NCI-H1092 treated with DMSO at 0.1 percent for 48 hours (cell line): ENCODE measurements at places on chromosomes 2 and 18.

DNA sequence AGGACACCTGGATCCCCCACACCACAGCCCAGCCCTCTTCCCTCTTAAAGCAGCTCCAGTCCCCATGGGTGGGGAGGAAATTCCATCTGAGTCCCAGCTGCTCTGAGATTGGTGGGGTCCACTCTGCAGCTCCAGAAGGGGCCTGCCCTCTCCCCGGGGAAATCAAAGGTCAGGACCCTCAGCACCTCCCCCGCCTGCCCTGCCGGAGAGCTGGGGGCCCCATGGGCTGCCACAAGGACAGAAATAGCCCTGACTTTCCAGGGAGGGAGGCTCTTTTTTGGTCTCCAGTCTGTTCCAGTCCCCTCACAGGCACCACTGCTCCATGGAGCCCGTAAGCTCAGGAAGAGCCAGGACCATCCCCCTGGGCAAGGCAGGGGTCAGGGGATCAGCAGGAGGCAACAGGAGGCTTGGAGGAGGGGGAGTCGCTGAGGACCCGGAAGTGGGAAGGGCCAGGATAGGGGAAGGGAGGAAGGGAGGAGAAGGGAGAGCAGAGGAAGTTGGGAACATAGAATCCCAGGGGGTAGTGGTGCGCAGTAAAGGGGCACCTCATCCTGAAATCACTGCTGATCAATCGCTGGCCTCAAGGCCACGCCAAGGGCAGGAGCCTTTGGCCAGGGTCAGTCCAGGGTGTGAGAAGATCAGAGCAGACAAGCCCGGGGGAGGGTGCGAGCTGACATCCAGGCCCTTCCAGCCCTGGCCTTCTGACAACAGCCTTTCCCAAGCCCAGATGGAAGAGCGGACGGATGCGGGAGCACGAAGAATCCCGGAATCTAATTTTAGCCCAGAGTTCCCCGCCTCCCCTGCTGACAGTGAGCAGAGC, 7.6 kb downstream of the ADRA2B start:
- DNase-seq: no peak

- no peak for DNase-seq
Measured at GRCh38 chr2:85216927-85217326, 83.7 kb downstream of the TCF7L1 start.

DNA sequence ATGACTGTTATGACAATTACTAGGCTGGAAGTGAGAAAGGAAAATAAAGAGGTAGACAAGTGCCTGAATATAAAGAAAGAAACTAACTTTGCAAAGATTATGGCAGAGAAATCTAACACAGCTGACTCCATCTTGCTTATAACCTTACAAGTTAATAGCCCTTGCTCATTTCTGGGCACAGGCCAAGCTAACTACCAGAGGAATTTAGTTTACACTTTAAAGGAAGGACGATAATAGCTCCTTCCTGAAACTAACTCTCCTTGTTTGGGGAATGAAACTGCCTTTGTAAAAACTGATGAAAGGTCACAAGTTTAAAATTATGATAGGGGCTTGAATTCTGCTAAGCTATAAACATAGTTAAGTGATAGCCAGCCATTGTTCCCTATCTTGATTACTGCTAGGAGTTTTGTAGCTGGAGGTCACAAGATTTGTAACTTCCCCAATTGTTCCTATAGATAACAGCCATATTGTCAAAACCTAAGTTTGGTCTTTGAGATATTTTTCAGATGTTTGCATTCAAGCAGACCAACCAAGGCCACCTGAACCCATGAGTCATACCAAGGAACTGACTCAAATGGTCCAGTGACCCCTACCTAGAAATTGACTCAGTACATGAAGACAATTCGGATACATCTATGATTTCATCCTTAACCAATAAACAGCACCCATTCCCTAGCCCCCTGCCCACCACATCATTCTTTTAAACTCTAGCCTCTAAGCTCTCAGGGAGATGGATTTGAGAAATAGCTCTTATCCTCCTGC, 209.2 kb upstream of the LRATD1 start:
- no peak for DNase-seq

GRCh38 chr2:65595630-65596029, 163.2 kb upstream of the SPRED2 start:
- DNase-seq: no peak

DNA sequence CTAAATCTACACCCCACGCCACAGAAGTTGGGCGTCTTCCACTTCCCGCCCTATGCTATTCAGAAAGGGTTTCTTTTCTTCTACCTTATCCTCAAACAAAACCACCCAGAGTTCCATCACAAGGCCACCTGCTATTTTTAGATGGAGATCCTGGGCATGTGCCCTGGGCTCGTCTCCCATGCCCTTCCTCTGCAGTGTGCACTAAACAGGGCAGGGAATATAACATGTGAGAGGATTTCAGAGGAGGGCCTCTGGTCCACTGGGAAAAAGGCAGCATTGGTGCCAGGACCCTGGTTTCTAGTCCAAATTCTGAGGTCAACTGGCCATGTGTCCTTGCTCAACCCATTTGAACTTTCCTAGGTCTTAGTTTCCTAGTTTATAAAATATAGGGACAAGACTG, 320.0 kb downstream of the NCKAP5 start:
- DNase-seq: no peak

DNA sequence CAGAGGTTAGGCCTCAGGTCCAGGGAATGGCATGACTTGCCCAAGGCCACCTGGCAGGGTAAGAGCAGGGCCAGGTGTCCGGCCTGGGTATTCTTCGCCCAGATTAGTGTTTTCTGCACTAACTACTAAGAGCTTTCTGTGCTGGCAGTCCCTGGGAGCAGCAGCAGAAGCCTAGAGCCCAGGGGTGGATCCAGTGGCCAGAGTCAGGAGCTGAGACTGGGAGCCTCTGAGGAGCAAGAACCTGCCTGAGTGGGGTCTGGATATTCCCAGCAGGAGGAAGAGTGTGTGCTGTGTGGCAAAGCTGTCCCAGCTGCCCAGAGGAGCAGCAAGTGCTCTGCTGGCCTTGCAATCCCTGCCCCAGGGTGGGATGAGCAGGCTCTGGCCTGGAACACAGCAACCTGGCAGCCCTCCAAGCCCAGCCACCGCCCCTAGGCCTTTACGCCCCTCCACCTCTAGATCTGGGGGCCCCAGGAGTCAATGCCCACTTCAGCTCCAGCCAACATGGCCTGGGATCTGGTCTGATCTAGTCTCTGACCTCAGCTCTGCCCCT, 30.7 kb upstream of the GPAT2 start:
- no peak for DNase-seq

GRCh38 chr18:27546991-27547390, 361.9 kb upstream of the CHST9 start:
- no peak for DNase-seq

- DNase-seq: no peak
Measured at GRCh38 chr2:145124085-145124484, 604.2 kb upstream of the ZEB2 start.

- DNase-seq: no peak
Measured at GRCh38 chr2:150789376-150789905, 302.0 kb upstream of the RND3 start.

GRCh38 chr2:47080888-47081301, 74.2 kb downstream of the STPG4 start:
- DNase-seq: no peak

- DNase-seq: no peak
Measured at GRCh38 chr2:14619441-14619840, 13.1 kb upstream of the LRATD1 start.

GRCh38 chr18:49886891-49887764, 73.8 kb upstream of the ACAA2 start:
- DNase-seq: no peak

GRCh38 chr2:64015898-64016297, 3.3 kb downstream of the VPS54 start:
- DNase-seq: no peak

DNA sequence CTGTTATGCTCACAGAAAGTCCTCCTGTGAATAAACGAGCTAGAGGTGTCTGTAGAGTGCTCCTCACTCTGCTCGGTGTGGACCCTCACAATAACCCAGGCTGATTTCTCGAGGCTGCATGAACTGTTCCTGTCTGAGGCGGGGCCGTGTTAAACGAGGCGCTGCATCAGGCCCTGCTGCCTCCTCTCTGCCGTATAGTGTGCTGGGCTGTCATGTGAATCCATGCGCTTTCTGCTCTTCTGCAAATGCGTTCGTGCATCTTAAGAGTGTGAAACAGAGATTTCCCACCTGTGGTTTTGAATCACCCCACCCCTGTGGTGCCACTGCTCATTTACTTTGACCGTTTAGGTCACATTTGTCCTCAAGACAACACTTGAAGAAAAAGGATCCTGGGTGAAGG, 26.2 kb downstream of the TRAF3IP1 start:
- no peak for DNase-seq

DNA sequence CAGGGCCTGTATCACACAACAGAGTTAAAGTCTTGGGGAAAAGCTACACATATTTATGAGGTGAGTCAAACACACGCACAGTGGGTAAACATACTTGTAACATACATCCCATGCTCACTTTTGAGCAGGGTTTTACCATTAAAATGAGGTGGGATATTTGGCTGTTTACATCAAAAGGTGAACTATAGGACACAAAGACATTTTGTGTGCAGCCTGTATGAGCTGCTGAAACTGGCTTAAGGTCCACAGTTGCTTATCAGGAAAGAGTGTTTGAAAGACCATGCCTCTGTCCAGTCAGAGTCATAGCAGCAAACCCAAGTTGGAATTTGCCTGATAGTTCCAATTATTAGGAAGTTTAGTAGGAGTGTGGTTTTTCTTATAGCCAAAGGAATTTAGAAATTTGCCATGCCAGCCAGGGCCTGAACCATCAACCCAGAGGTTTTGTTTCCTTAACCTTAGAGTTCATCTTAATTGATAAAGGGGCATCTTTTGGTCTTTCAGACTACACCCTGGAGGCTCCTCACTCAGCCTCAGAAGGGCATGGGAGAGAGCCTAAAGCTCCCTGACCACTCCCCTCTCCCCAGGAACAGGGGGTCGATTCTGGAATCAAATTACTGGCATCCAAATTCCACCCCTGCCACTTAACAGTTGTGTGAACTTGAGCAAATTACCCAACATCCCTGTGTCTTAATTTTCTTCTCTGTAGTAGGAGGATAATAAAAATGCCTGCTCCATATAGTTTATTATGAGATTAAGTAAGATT, 29.9 kb upstream of the L3MBTL4 start:
- DNase-seq: no peak

DNA sequence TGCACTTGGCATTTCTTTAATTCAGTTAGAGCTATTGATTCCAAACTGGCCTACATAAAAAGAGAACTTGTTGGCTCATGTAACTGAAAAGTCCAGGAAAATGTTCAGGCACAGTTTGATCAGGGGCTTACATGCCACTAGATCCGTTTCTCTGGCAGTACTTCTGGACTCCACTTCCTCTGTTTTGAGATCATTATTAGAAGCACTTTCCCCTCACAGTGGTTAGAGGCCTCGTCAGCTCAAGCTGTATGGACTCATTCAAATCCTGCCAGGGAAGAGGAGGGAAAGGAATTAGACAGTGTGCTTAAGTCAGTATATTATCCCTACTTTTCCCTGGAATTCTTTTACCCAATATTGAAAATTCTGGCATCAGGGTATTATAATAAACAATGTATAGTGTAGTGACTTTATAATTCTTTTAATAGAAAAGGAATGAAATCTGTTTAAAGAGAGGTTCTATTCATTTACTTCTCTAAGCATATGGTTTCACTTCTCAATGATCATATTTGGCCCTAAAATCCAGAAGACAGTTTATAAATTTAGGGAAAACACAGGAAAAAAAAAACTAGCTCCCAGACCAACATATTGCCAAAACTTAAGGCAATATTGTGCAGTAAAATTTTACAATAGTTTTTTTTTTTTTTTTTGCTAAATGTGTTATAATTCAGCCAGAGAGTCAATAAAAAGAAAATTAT, 92.0 kb downstream of the ARMC9 start:
- DNase-seq: no peak

DNA sequence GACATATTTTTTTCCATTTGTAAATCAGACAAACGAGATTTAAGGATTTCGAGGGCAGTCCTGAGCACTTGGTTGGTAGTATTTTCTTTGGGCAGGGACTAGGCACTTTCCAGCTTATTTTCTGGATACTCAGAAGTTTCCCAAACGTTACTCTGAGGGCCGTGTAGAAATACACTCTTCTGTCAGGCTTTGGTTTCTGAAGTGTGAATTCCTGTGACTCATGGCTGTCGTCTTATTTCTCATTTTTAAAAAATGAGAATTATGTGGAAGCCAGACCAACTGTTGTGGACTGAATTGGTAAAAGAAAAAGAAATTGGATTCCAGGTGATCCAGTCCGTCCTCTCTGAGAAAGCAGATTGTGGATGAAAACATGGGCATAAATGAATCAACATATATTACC, 658.6 kb upstream of the FANCL start:
- DNase-seq: no peak

DNA sequence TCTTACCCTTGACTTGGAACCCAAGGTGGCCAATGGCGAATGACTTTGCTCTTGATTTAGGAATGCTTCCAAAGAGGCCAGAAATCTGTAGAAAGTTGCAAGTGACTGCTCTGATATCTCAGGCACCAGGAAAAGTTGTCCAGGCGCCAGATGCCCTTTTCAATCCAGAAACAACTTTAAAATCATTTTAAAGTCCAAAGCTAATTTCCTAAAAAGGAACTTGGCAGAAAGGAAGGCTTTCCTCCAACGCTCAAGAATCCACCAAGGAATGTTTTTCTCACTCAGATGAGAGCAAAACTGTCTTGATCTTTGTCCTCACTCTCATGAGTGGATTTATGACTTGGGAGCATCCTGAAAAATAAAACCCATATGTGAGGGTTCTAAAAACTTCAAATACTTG, 5.3 kb downstream of the NGEF start:
- no peak for DNase-seq

DNA sequence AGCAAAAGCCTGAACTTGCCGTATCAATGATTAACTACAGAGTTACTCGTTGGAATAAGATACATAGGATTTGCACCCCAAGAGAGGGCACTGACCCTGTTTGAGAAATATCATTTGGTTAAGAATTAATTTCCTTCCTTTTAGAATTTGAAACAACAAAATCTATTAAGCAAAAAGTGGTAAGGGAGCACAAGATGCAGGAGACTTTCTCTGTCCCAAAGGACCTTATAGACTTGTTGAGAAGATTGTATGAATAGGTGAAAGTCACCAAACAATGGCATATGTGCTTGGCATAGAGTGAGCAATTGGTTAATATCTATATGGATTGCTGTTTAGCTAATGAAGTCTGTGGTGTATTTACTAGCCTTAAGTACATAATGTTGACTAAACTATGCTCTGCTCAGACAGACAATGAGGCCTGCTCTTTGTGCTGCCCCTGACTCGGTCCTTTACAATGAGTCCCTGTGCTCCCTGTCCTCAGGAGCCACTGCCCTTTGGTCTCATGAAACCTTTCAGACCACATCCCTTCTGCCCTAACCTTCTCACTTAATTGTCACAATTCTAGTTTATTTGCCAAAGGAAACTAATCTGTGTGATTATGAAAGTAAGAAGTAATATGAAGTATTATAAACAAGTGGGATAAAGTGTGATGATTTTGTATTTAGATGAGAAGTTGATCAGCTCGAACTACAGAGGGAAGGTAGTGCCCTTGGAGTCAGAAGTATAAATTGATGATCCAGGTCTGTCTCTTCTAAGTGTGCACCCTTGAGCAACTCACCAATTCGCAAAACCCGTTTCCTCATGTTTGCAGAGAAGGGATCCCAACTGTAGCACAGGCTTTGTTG, 21.2 kb upstream of the HNMT start:
- DNase-seq: no peak

GRCh38 chr2:131584940-131585339, 57.3 kb downstream of the CCDC74A start:
- no peak for DNase-seq

- no peak for DNase-seq
Measured at GRCh38 chr2:158733430-158733755, 61.7 kb upstream of the DAPL1 start.
